ENCODE measurements at places on chromosomes 13 and 19.
A peak's percentile ranks its signal among the peaks of the same experiment; 100 is the strongest.

GRCh38 chr13:46278474-46278873 lies 66.7 kb downstream of the LRRC63 start:
- no peak for DNase-seq

- no peak for DNase-seq
Observed at GRCh38 chr19:35362261-35363000, 4.2 kb downstream of the FFAR3 start.

DNA sequence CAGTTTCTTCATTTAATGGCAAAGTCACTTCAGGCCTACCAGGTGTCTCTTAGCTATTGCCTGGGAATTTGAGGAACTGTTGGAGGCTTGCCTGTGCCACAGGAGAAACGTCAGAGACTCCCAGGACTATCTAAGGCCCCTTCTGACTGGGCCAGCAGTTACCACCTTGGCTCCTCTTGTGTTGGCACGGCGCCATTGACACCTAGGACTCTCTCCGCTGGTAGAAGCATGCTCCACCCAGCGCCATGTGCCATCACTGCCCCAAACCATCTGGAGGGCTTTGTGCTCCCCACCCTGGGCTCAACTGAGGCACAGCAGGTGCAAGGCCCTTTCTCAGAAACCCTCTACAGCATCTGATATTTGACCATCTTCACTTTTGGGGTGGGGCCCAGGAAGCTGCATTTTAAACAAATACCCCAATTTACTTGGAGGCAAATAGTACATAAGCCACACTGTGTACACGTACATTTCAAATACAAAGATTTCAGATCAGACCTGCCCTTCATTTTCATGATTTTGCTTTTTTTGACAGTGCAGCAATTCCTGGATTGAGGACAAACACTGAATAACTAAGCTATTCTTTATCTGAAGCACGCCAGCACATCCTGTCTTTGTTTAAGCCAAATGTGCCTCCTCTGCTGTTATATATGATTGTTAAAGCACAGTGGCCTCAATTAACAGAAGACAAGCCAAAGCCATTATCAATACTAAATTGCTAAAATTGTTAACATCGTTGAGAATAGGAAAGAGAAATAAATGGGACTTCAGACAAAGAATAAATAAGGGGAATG lies 59.9 kb upstream of the TPP2 start:
- no peak for DNase-seq

- no peak for DNase-seq
Observed at GRCh38 chr13:103287659-103288058, 221.4 kb upstream of the SLC10A2 start.

- DNase-seq = no peak
Observed at GRCh38 chr13:67318860-67319259, 88.7 kb upstream of the PCDH9 start.

GRCh38 chr19:2060884-2061494 lies 9.9 kb upstream of the MKNK2 start:
- no peak for DNase-seq

GRCh38 chr19:13151605-13152355 lies 1.6 kb downstream of the IER2 start:
- DNase-seq = peak; percentile 78

DNA sequence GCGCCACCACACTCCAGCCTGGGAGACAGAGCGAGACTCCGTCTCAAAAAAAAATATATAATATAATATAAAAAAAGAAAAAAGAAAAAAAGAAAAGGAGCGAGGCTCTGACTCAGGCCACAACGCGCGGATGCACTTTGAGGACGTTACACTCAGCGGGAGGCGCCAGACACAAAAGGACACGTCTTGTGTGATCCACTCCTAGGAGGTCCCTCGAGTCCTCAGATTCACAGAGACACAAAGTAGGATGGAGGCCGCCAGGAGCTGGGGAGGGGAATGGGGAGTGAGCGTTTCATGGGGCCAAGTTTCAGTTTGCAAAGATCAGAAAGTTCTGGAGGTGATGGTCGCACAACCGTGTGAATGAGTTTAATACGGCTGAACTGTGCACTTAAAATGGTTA lies 8.5 kb upstream of the ABHD17A start:
- no peak for DNase-seq

DNA sequence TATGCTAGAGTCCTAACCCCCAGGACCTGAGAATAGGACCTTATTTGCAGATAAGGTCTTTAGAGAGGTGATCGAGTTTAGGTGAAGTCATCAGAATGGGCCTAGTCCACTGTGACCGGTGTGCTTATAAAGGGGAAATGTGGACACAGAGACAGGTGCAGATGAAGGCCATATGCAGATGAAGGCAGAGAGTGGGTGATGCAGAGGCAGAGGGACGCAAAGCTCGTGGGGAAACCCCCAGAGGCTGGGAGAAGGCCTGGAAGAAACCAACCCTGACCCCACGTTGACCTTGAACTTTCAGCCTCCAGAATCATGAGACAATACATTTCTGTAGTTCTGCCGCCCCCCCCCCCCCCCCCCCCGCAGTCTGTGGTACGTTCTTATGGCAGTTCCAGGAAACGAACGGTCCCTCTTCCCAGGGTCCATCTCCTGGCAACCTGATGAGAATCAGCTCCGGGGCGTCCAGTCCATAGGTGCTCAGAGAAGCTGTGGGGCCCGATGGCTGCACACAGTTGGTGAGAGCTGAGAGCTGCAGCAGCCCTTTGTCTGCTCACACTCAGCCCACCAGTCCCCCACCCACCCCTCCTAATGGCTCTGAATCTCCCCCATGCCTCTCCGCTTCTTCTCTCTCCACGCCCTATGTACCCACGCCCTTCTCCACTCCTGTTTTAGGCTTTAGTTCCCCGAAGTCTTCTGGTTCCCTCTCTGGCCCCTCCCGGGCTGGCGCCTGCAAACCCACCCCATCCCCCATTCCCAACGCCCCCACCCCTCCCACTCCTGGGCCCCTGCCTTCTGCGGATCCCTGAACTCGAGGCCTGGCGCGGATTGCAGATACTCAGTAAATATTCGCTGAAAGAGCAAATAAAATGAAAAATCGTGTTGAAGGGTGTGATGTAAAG lies 218.3 kb upstream of the MAB21L1 start:
- no peak for DNase-seq

DNA sequence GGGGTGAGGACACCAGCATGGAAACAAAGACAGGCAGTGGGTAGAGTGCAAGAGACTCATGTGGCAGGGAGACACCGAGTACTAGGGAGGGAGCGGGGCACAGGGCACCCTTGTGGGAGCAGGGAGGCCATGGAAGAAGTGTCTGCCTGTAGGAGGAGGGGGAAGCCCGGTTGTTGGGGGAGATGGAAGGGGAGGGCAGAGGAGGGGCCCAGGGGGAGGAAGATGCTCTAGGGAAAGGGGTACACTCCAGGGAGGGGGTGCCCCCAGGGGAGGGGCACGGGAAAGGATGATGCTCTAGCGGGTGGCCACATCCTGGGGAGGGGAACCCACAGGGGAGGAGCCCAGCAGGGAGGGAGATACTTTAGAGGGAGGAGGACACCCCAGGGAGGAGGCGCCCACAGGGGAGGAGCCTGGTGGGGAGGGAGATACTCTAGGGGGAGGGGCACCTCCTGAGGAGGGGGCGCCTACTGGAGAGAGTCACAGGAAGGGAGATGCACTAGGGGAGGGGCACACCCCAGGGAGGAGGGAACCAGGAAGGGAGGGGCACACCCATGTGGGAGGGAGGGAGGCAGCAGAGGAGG lies 24.9 kb downstream of the CPAMD8 start:
- DNase-seq = no peak

DNA sequence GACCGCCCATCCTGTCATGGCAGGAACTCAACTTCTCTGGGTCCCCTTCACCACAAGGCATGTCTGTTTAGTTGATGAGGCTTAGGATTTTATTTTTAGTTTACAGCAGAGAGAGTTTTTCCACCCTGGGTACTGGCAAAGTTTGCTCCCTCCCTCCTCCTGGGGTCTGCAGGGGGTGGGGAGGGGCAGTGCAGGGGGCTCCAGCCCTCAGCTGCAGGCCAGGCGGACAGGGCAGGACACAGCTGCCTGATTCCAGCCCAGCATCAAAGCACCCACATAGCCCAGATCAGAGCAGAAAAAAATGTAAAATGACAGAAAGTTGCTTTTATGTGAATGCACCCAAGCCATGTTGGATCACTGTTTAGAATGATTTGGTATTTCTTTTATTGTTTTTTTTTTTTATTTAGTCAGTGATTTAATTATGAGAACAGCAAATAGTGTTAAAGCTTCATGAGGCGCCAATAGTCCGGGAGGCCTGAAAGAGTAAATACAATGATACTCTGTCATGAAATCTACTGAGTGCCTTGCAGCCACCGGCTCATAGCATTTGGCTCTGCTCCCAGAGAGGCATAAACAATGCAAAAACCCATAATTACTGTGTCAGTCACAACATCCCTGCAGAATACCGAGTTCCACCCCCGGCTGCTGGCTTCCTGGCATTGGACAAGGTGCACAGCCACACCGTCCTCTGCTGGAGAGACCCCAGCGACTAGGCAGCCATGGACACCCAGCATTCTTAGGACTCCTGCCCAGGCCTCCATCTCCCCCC lies 923.5 kb downstream of the UQCRFS1 start:
- no peak for DNase-seq
